ENCODE measurements at places on chromosomes 7 and 10.

GRCh38 chr10:112977426-112977898, 27.4 kb downstream of the TCF7L2 start:
- no peak for DNase-seq

DNA sequence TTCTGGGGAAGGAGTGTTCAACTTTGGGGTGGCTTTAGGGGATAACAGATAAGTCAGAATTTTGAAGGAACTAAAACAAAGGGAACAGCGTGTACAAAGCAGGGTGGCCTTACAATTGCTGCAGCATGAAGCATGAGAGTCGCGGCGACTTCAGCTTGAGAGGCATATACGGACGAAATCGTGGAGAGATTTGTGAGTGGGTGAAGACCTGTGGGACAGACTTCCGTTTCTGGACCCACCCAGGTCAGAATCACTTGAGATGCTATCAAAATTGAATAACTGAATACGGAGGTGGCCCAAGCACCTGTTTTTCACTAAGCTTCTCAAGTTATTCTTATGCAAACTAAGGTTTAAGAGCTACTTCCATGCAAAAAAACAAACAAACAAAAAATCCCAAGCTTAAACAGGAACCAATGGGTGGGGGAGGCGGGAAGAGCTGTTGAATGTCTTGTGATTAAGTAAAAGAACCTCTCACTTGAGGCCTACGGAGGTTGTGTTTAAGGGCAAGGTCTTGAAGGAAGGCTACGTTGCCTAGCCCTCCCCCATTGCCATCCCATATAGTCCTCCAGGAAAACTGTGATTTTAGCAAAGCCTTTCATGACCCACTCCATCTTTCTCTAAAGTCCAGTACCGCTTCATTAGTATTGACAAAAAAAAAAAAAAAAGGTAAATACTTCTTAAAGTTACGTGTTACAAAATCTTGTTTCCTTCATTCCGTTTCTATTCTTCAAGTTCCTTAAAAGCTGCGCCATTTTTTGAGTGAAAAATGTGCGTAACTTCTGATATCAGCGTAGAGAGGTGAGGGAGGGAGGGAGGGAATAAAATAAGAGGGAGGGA, 1.3 kb upstream of the TRIM24 start:
- DNase-seq = no peak

DNA sequence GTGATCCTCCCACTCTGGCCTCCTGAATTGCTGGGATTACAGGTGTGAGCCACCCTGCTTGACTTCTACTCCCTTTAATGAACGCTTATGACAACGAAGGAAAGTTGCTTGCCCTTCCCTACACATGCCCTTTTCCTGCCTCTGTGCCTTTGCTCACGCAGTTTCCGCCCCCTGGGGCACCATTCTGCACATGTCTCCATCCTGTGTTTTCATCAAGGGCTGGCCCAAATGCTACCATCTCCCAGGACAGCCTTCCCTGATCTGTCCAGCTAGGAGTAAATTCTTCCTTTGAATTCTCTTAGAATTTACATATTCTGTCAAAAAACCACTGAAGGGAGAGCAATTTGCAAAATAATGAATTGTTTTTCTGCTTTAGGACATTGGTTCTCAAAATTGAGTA, 50.0 kb upstream of the KMT2C start:
- DNase-seq = no peak

GRCh38 chr7:75951506-75951905, 36.6 kb downstream of the POR start:
- no peak for DNase-seq
